ENCODE measurements at places on chromosomes 16 and 17.
A peak's percentile ranks its signal among the peaks of the same experiment; 100 is the strongest.

GRCh38 chr16:19417640-19418039, at the start of gene TMC5:
Gene TMC5, plus strand, starts transcription at chr16:19417883. Its CDS starts 22,156 bp downstream, at chr16:19440039.
- DNase-seq: no peak

DNA sequence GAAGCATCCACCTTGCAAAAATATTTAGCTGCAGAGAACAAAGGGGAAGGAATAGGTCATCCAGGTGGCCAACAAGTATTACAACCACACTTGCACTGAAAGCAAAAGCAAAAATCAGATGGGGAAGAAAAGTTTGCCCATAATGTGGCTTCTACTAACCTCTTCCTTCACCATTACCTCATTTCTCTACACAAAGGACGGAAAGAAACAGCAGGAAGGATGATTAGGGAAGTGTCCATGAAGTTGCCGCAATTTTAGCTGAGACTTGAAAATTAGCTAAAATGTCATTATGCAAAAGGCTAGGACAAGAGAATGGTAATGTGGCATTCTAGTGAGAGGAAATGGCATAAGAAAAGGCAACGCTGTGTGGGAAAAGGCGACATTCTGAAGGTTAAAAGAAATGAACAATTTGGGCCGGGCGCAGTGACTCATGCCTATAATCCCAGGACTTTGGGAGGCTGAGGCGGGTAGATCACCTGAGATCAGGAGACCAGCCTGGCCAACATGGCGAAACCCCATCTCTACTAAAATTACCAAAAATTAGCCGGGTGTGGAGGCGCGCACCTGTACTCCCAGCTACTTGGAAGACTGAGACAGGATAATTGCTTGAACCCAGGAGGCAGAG, 13.7 kb downstream of the KANSL1 start:
- DNase-seq: no peak

- DNase-seq: no peak
Measured at GRCh38 chr16:77882358-77882757, 94.0 kb downstream of the VAT1L start.

- DNase-seq: no peak
Measured at GRCh38 chr17:31477417-31478055, 86.1 kb downstream of the RAB11FIP4 start.

DNA sequence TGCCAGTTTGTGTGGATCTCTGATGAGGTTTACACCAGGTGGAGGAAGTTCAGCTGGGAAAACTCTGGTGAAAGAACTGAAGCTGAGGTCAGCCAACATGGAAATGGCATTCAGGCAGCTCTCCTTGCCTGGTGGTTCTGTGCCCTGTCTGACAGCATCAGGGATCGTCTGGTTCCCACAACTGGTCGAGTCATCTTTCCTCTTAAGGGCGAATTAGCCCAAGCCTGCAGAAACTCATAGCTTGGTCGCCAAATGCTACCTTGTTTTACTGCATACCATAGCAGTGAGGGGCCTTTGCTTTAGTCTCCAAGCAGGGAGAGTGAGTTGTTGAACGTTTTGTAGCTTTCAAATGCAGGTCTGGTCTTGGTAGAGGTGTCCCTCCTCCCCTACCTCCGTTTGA, 7.2 kb downstream of the PLCG2 start:
- DNase-seq: no peak

DNA sequence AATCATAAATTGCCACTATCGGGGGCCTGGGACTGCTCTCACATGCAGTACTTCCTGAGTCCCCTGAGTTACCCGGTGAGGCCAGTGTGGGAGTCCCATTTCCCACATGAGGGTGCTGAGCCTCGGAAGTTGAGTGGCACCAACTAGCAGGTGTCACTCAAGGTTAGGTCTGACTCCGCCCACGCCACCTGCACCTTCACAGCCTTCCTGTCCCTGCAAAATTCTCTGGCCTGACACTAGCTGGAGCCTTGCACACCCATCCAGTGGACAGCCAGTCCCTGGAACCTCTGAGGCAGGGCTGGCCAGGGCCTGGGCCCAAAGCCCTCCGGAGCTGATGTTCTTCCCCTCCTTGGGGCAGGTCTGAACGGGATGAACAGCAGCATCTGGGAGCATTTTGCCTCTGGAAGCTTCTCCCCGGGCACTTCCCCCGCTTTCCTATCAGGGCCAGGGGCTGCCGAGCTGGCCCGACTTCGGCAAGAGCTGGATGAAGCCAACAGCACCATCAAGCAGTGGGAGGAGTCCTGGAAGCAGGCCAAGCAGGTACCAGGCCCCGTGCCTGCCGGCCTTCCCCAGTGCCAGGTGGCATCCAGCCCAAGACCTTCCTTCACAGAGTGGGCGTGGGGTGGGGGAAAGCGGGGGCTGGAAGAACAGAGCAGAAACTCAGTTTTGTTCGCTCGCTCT, 21.9 kb downstream of the UNC13D start:
- DNase-seq: no peak

DNA sequence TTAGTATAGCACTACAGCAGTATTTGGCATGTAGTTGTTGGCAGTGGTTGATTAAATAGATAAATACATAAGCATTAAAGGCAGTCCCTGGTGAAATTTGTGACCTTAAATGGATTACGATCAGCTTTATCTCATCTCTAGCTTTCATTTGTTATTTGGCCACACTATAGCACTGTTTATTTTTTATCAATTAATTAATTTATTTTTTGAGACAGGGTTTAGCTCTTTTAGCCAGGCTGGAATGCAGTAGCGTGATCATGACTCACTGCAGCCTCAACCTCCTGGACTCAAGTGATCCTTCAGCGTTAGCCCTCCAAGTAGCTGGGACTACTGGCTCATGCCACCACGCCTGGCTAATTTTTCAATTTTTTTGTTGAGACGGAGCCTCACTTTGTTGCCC, 18.7 kb upstream of the ARHGAP17 start:
- no peak for DNase-seq

DNA sequence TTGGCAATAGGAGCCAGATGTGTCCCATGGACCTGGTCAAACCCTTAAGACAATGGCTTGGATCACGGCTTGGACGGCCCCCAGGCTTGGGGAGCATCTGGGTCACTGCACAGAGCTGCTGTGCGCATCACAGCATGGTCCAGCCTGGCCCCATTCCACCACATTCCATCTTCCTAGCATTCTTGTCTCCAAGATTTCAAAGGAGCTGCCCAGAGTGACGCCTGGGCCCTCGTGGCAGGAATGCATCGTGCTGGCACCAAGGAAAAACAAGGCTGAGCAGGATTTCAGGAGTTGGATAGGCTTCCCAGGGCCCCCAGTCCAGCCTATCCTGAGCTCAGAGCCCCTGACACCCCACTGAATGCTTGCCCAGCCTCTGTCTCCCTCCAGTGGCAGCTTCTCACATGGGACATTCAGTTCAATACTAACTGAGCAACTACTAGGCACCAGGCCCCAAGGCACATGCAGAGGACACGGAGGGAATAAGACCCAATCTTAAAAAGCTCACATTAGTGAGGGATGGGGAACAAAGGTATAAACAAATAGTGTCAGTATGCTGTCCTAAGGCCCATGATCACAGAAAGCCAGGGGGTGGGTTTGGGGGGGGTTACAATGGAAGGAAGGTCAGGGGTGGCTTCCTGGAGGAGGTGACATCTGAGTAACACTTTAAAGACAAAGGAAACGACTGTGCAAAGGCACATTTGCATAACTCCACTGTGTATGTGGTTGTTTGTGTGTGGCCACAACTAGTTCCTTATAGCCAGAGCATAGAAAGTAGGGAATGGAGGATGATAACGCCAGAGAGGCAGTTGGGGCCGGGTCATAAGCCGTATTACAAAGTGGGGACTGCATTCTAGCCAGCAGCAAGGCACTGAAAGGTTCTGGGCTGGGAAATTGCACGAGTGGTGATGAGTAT, 34.1 kb downstream of the TK2 start:
- peak; percentile 56 for DNase-seq

DNA sequence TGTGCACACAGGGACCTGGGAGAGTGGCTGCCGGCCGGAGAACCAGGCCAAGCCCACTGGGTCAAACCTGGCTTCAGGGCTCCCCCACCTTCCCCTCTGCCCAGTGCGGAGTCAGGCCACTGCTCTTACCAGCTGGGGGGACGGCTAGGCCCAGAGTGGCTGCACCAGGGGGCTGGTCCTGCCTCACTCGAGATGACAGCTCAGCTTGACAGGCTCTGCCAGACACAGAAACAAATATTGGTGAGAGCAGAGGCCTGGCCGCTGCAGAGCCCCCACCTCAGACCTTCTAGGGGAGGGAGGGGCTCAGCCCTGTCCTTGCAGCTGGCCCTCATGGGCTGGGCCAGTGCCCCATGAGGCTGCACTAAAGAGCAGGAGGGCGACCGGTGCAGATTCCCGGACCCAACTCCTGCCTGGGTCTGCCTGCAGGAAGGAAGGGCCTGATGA, 4.5 kb downstream of the NUDT16L1 start:
- no peak for DNase-seq

DNA sequence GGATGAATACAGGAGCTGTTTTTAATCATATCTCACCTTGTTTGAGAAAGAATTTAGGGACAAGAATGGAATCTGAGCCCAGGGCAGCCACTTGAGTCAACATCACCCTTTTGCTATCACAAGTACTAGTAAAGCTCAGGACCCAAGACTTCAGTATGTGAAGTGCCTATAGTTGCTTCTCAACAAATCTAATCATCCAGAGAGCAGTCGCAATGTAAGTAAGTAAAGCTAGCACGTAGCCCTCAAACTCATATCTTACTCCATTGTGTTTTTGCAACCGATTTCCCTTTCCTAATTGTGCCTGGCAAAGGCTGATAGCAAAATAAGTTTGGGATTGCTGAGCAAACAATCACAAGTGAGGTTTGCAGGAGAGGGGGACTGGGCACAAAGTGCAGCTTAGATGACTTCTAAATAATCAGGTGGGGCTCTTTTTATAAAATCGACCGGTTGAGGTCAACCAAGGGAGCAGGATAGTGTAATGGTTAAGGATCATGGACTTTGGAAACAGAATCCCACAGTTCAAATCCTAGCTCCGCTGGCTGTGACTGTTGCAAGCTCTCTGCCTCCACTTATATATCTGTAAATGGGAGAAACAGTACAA, 13.0 kb downstream of the TOB1 start:
- DNase-seq: no peak

GRCh38 chr16:81511371-81511770, 66.8 kb downstream of the CMIP start:
- no peak for DNase-seq

DNA sequence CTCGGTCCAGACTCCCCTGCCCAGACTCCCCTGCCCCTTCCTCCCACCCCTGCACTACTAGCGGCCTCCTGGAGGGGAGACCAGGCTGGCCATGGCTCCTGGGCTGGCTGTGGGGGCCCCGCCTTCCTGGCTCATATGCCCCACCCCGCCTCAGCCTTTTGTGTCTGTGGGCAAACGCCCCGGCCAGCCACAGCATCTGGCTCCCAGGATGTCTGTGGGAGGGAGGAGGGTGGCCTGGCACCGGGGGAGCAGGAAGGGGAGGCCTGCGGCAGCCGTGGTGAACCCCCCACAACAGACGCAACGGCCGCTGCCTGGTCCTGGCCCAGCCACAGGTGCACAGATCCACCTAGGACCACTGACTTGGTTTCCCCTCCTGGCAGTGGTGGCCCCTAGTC, 32.9 kb downstream of the BAHCC1 start:
- peak; percentile 88 for DNase-seq

GRCh38 chr16:69408475-69408874, 15.9 kb upstream of the CYB5B start:
- no peak for DNase-seq

GRCh38 chr16:13136901-13137300, 235.5 kb downstream of the SHISA9 start:
- no peak for DNase-seq

DNA sequence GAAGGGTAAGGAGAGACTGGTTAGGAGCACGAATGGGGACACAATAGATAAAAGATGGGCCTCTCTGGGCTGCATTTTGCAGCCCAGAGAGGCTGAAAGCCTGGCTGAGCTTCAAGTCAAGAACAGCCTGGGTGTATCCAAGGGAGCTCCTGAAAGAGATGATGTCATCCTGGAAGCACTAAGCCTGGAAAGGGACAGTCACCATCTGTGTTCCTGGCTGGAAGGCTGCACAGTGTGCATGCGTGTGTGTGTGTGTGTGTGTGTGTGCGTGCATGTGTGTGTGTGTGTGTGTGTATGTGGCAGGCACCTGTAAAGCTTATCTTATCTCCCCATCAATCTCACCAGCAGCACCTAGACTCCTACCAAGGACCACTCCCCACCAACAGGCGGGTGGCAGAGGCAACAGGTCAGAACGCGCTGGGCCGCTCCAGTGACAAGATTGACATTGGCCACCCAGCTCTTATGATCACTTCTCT, 44.1 kb downstream of the COG7 start:
- no peak for DNase-seq

DNA sequence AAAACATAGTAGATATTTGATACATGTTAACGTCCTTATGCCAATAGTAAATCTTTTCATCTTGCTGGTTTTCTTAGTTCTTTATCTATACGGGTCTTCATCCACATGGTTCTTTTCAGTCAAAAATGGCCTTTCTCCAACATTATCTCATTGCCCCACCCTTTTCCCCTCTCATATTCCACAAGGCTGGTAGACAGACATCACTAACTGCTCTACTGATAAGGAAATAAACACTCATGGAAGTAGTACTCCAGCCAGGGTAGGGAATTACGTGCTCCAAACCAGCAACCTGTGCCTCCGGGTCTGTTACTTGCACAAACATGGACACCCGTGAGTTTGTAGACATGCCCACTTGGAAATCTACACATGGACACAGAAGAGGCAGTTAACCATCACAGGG, 141.4 kb downstream of the XYLT1 start:
- DNase-seq: peak; percentile 32

DNA sequence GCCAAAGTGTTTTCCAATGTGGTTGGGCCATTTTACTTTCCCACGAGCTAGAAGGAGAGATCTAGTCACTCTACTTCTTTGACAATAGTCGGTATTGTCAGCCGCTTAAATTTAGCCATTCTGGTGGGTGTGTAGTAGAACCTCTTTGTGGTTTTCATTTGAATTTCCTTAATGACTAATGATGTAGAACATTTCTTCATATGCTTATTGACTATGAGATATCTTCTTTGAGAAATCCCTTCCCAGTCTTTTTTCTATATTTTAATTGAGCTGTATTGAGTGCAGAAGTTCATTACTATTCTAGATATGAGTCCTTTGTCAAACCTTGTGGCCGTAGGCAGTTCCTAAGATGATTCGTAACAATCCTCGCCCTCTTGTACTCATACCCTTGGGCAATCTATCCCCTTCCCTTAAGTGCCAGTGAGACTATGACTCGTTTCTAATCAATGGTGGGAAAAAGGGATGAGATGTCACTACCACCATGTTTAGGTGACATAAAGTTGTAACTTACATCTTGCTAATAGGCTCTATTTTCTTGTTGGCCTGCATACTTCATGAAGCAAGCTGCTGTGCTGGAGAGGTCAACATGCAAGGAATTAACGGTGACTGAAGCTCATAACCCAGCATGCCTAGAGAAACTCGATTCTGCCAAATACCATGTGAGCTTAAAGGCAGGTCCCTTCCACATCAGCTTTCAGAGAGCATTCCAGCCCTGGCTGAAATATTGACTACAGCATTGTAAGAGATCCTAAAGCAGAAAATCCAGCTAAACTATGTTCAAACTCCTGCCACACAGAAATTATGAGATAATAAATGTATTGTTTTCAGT, 817.9 kb upstream of the SOX9 start:
- no peak for DNase-seq

- peak; percentile 91 for DNase-seq
Measured at GRCh38 chr16:88810912-88811768, 588 bp downstream of the APRT start.

- no peak for DNase-seq
Measured at GRCh38 chr16:12341966-12342365, 365.4 kb downstream of the SNX29 start.
